ENCODE measurements at places on chromosomes 16 and 17.

GRCh38 chr17:78765821-78766220 lies 16.3 kb downstream of the CYTH1 start:
- no peak for DNase-seq

GRCh38 chr17:9855036-9855435 lies 29.3 kb downstream of the GLP2R start:
- no peak for DNase-seq

GRCh38 chr17:8124350-8125153 lies 646 bp upstream of the HES7 start:
- DNase-seq = no peak

- no peak for DNase-seq
Measured at GRCh38 chr17:42210046-42210445, 15.8 kb upstream of the GHDC start.

DNA sequence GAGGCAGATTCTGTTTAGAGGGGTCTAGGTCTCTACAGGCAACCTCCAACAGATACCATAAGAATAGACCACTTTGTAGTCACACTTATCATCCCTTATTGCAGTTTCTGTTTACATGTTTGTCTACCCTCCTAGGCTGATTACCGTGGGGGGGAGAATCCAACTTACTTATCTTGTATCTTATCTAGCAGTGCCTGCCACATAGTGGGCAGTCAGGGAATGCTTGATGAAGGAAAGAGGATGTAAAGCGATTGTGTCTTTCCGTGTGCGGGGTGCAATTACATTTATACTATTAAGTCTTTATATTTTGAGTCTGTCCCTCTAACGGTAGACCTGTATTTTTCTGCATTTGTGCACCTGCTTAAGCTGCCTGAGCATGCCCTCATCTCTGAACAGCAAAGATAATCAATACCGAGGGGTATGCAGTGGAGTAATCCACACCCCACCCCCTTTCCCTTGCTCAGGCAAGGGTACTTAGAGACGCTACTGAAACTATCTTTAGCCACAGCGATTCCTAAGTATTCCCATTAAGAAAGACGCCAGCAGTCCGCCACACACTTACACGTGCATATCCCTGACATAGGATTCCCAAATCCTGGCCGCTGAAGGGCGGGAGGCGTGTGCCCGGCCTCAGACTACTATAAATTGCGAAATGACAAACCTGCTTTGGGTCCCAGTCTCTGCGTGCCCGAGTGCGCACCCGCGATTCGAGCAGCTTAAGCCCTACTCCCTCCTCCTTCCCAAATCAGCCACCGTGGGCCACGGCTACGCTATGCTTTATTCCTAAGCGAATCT lies 635 bp upstream of the AATF start:
- DNase-seq = peak; percentile 80

DNA sequence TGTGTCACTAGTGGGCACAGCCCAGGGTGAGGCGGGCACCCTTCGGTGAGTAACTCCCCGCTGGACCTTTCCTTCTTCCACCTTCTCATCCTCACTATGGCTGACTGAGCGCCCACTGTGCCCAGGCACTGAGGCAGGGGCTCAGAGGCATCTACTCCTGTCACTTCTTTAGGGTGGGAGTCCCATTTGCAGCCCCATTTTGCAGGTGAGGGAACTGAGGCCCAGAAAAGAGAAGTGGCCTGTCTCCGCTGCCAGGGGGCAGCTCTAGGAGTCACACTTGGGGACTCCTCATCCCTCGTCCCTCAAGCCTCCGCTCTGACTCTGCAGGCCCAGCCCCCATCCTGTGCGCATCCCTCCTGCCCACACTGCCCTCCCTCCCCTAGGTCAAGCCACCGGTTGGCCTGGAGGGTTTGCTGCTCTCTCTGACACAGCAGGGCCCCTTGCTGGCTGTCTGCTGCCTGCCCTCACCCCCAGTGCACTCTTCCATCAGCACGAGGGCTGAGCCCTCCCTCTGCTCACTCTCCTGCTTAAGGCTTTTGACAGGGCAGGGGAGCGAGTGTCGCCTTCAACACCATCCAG lies 62.4 kb downstream of the CNGB1 start:
- DNase-seq = no peak
